ENCODE measurements at places on chromosomes 12 and 14.
A peak's percentile ranks its signal among the peaks of the same experiment; 100 is the strongest.

DNA sequence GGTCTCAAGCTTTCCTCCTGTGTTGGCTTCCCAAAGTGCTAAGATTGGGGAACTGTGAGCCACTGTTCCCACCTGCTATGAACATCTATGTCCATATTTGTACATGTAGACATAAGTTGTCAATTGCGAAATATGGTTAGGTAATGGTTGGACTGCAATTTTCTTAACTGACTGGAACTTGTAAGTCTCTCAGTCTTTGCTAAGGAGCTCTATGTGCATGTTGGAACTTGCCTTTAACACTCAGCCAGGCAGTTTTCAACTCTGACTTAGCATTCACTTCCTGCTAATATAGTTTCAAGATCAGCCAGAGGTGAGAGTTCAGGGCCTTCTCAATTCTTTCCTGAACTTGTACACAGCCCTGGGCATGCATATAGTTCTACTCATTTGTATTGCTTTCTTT, 44.5 kb upstream of the EEA1 start:
- DNase-seq: no peak

DNA sequence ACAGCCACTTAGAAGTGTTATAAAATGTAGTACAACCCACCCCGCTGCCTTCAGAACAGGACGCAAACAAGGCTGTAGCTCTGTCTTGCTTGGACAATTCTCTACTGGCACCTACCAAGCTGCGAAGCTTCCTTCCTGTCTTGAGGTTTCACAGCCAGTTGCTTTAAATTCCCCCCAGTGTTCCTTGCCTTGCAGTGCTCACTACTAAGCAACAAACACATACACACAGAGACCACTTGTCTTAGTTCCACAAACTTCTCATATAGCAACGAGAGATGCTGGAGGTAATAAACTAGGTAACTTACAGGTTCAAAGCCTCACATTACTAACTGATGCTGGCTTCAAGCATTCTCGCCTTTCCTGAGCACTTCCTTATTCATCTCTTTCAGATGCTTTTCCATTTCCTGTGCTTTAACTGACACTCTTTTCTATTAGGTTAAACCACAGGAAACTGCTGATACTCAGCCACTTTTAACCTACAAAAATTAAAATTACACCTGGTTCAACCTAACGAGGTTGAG, 91.5 kb upstream of the PTGDR start:
- DNase-seq: no peak

DNA sequence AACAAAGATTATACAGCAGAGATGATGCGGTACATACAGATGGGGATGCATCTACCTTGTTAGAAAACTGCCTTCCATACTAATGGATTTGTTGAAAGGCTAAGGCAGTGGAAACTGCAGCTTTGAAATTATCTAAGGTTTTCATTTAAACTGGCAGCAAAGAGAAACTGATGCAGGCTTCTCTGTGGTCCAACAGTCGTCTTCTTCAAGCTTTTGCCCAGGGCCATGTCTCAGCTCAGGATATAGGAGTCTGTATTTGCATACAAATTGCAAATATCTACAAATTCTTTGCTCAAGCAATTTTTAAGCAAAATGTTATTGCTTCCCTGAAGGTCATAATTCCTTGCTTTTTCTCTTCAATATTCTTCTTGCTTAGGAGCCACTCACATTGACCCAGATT, 33.7 kb downstream of the ERH start:
- DNase-seq: no peak

- DNase-seq: no peak
Measured at GRCh38 chr14:81767266-81767995, 233.8 kb upstream of the SEL1L start.

GRCh38 chr12:95114766-95115405, 41.5 kb upstream of the NR2C1 start:
- no peak for DNase-seq

DNA sequence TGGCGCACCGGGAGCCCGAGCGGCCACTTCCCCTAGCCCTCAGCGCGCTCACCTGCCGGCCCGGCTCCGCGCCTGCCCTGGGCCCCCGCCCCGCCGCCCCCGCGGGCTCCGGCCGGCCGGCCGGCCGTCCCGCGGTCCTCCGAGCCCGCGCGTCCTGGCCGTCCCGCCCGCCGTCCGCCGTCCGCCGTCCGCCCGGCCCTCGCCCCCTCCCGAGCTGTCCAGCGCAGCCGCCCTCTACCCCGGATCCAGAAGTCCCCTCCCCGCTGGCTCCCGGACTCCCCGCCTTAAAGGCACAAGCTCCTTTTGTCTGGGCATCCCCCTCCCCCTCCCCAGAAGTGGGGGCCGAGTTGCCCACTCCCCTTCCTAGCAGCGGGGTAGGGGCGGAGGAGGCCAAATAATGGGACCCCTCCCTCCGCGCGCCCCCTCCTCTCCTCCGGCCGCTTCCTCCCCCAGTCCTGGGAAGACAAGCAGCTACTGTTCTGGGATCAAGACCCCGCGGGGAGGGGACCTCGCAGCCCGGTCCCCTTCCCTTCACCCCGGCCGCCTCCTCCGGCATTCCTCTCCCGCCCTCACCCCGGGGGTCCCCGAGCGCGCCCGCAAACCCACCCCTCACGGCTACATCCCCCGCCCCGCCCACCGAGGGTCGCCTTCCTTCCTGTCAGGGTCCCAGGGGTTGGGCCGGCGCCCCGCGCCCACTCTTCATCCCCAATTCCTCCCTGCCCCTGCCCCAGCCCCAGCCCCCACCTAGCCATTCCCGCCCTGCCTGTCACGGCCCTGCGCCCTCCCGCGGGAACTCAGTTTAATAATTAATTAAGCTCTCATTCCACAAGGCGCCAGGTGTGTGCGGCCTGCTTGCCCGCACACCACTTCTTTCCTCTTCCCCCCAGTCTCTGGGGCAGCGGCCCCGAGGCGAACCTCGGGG, at the start of gene ADCY6:
ADCY6 (minus strand) TSS at position 236 of the 922 bp plus-strand sequence. CDS start 5,655 bp downstream, outside the sequence.
- DNase-seq: peak; percentile 71

DNA sequence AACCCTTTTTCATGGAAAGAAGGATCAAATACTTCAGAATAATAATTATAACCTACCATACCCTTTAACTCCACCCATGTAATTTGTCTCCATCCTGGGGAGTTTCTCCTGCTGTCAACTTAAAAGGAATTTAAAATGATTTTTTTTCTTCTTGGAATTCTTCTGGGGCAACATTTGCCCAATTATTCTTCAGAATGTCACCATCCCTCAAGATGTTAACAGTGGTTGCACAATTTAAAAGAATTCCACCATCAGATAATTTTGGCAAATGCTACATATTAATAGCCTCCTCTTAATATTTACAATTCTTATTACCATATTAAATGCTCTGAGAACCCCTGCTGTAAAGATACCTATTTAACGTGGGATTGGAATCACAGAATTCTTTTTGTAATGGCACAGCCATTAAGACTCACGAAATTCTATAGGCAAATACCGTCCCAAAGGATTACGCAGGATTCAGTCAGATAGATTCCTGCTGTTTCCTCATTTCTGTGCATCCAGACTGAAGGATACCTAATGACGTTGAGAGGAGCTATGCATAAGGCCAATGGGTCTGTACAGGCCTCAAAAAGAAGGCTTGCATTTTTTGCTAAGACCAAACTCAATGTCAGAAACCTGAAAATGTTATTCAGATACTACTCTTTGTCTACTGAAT, 177.5 kb downstream of the DAD1 start:
- DNase-seq: no peak

- no peak for DNase-seq
Measured at GRCh38 chr12:56785141-56785865, 22.2 kb downstream of the HSD17B6 start.

GRCh38 chr12:11716794-11717518, 67.5 kb downstream of the ETV6 start:
- peak; percentile 45 for DNase-seq

DNA sequence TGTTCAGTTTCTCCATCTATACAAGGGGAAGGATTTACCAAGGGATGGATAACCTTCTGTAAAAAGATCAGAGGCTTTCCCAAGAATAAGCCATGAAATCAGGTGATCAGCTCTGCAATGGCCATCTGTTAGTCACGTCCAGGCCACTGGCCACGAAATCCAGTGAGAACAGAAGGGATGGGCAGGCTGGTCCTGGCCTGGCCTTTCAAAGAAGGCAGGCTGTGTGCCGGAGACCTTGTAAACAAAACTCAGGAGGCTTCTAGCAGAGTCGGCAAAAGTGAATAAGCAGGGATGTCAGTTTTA, 68.5 kb downstream of the RNF34 start:
- DNase-seq: no peak

DNA sequence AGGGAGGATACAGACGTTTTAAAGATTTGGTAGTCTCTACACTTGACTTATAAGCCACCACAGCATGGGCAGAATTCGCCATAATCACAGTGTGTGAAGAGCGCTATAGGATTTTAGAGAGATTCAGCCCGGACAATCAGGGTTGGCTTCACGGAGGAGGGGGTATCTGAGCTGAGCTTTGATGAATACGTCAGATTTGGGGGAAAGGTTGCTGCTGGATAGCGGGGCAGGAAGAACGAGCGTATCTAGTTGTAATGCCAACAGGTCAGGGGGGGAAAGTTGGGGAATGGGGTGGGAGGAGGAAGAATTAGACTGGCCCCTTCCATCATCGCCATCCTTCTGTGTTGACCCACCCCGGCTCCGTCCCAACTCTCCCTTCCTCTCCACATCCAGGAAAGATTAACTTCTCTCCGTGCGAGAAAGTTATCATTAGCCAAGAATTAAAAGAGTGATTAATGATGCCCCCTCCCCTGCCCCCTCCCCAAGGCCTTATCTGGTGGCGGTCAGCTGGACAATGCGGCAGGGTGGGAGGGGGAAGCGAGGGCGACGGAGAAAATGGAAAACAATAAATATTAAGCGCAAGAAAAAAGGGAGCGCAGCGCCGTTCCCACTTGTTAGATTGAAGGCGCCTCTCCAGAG, 13.5 kb upstream of the GPATCH2L start:
- peak; percentile 80 for DNase-seq

GRCh38 chr14:90114554-90114953, 52.8 kb downstream of the KCNK13 start:
- peak; percentile 34 for DNase-seq

DNA sequence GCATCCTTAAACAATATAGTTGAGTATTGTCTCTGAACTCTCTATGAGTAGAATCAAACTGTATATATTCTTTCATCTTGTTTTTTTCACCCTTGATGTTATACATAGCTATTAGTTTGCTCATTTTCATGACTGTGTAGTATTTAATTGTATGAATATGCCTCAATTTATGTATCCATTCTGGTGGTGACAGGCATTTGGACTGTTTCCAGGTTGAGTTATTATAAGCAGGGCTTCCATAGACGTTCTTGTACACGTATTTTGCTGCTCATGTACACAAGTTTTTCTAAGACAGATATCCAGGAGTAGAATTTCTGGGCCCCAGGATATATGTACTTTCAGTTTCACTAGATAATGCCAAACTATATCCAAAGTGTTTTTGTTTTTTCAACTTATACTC, 211.4 kb downstream of the NTF3 start:
- DNase-seq: no peak

DNA sequence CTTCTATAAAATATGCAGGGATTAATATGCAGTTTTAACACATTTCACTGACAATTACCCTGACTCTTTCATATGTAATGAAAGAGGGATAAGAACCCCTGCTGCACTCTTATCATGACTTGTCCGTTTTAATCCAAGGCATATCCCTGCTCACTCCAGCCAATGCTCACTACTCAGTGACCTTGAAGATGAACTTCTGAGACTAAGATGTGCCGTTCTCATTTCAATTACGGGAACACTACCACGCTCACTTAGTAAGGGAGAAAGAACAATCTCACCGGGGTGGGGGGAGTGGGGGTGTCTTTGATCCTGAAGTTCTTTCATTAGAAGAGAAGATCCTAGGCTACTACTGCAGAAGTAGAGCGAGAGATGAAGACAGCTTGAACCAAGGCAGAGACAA, 50.5 kb downstream of the PKP2 start:
- DNase-seq: no peak

- DNase-seq: no peak
Measured at GRCh38 chr12:44852483-44852882, 23.6 kb downstream of the NELL2 start.

DNA sequence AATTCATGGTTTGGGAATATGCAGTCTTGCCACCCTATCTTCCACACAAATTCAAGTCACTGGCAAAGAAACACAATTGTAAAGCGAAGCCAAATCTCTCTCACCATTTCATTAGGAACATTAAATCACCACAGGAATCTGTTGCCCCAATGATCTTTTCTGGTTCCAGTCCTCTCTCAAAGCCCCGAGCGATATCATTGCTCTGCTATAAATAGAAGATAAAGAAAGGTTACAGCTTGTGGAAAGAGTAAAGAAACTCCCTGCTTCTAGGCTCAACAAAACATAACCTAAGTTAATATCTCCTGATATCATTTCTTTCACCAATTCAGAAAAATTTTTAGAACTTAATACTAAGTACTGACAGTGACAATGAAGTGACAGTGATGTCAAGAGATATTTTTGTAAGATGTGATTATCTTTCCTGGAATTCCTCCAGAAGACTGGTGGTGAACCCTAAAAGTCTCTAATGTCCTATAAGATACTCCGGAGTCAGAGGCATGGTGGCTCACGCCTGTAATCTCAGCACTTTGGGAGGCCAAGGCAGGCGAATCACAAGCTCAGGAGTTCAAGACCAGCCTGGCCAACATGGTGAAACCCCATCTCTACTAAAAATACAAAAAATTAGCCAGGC, 33.8 kb downstream of the CBX5 start:
- DNase-seq: no peak

- no peak for DNase-seq
Measured at GRCh38 chr14:76115010-76115422, 36.7 kb upstream of the GPATCH2L start.

GRCh38 chr14:80164991-80165721, 46.1 kb downstream of the DIO2 start:
- no peak for DNase-seq

- DNase-seq: no peak
Measured at GRCh38 chr12:120939523-120939922, 35.4 kb upstream of the SPPL3 start.

GRCh38 chr12:20154052-20154451, 214.3 kb upstream of the PDE3A start:
- no peak for DNase-seq

GRCh38 chr14:104970231-104971068, 7.7 kb downstream of the AHNAK2 start:
- DNase-seq: no peak

Data from NCI-H1417 (cell line).